Stomach (tissue), 19 donors: ENCODE measurements at places on chromosomes 1 and 21.

DNA sequence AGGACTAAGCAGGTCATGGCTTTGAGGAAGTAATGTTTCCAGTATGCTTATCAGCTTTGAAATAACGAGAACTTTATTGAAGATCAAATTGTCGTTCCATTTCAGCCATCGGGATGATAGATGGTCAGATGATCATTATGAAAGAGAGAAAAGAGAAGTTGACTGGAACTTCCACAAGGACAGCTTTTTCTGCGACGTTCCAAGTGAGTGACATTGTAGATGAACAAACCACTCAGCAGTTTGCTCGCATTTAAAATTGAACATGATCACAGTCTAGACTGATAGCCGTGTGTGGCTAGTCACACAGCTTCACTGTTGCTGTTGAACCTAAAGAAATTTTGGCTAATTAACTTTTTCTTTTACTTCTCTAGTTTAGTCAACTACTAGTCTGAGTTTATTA, 151.1 kb downstream of the TLR5 start:
- no peak for DNase-seq

GRCh38 chr1:233597489-233597901, 16.4 kb upstream of the KCNK1 start:
- no peak for DNase-seq

GRCh38 chr1:194568610-194569009, 1382.2 kb upstream of the B3GALT2 start:
- no peak for DNase-seq

DNA sequence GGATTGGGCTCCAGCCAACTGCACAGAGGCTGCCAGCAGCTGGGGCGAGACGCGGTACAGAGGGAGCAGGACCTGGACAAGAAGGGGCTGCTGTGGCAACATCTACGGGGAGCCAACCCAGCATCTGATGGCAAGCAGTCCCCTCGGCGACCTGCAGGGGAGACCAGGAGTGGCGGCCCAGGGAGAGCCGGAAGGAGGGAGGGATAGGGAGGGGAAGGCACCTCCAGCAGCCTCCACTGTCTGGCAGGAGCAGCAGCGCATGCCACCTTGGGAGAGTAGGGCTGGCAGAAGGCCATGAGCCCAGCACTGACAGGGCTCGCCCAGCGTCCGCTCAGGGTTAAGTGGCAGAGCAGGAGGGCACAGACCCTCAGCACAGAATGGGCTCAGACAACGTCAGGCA, 17.3 kb downstream of the CHD5 start:
- peak; percentile 18 for DNase-seq

DNA sequence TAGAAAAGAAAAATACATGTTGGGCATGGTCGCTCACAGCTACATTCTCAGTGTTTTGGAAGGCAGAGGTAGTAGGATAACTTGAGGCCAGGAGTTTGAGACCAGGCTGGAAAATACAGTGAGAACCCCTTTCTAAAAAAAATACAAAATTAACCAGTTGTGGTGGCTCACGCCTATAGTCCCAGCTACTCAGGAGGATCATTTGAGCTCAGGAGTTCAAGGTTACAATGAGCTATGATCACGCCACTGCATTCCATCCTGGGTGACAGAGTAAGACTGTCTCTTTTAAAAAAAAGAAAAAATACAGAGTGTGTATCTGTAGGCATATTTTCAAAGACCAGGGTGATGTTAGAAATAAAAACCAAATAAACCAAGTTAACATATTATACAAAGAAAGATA, 57.8 kb downstream of the HFM1 start:
- DNase-seq = no peak

- no peak for DNase-seq
Observed at GRCh38 chr1:65069011-65069565, 78.9 kb upstream of the AK4 start.

DNA sequence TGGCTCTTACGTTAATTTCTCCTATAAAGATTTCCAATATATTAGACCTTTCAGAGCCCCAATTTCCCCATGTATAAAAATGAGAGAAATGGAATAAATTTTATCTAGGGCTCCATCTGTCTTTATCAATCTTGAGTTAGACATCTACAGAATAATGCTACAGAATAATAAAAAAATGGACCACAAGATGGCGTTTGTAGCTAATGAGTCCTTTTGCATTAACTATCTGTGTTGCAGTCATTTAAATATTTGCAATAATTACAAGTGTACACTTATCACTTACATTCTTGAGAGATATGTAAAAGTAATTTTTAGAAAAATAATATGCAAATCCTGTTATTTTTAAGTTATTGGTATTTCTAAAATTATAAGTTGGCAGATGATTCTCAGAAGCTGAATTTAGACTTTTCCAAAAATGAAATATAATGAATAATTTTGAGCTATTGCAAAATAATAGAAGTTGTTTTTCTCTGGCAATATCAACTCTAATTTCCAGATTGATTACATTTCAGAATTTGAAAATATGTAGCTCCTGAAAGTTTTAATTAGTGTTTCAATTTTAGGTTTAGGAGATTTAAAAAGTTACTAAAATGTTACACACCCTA, 87.7 kb downstream of the SNX7 start:
- peak; percentile 18 for DNase-seq

DNA sequence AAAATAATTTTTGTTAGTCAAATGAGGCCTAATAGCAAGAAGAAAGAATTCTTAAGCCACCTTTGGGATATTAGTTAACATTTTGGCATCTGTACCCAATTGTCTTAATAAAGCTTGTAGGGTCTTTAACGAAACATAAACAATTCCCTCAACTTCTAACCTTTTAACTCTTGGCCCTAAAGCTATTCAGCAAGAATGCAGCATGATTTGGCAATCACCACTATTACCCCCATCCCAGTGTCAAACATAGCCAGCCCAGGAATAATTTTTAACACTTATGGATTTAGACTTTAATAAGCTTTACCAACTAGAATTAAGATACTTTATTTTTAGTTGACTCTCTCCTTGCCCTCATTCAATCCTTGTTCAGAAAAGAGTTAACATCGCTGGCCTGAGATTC, 2.5 kb upstream of the SLC16A4 start:
- no peak for DNase-seq

- peak; percentile 61 for DNase-seq
Observed at GRCh38 chr21:34351786-34352241, 12.0 kb upstream of the KCNE2 start.

DNA sequence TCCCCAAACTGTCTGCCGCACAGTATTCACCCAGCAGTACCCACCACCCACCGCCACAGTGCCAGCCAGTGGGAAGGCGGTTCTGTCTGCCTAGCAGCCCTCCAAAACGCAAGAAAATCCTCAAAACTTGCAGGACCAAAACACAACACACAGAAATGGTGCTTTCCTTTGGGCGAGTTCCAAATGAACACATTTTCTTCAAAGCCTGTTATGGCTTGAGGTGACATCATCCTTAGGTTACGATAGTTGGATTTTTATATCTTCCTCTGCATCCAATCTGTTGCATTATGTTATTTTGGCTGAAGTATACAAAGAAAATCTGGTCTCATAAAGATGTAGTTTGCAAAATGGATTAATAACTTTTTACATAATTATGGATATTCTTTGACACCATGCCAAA, 8.4 kb upstream of the SPRR3 start:
- no peak for DNase-seq

DNA sequence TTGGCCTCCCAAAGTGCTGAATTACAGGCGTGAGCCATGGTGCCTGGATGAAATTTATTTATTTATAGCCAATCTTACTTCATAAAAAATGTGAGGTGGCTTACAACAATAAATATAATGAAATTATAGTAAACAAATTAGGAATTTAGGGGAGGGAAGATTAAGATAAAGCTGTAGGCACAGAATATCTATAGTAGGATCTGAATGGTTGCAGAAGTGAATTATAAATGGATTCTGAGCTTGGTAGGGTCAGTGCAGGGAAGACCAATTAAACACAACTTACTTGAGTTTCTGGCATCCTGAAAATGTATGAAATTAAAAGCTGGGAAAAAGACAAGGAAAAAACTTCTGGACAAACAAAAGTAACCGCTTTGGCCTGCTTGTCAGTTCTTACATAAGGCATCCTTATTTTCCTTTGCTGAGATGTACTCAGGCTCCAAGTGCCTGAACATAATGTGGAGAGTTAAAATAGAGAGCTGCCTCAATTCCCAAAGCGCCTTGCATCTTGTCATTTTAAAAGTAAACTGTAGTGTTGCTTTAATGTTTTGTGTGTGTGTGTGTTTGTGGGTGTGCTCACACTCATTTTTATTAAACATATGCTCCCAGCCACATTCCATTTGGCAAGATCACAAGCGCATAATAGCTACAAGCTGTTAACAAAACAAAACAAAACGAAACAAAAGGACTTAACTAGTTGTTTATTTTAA, 247.3 kb downstream of the S1PR1 start:
- peak; percentile 66 for DNase-seq

DNA sequence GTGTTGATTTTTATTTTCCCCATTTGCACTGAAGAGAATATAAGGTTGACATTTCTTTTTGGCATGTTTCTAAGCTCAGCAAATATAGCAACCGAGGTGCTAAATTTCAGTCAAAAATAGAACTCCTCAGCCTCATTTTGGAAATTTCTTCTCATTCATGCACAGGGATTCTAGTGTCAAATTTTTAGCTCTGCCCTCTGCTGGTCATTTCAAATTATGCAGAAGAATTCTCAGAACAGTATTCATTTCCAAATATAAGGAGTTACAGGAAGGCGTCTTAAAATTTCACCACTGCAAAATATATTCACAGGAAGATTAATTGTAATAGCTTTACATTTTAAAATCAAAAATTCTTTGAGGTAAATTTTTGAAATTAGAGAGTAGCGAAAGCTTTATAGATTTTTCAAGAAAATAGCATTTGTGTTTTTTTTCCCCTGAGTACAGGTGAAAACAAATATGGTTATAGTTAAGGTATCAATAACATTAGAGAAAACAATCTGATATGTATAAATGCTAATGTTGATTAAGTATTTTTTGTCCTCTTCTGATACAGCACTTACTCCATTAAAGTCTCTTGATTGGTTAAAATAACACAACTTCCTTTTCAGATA, 57.9 kb downstream of the FMN2 start:
- peak; percentile 60 for DNase-seq

DNA sequence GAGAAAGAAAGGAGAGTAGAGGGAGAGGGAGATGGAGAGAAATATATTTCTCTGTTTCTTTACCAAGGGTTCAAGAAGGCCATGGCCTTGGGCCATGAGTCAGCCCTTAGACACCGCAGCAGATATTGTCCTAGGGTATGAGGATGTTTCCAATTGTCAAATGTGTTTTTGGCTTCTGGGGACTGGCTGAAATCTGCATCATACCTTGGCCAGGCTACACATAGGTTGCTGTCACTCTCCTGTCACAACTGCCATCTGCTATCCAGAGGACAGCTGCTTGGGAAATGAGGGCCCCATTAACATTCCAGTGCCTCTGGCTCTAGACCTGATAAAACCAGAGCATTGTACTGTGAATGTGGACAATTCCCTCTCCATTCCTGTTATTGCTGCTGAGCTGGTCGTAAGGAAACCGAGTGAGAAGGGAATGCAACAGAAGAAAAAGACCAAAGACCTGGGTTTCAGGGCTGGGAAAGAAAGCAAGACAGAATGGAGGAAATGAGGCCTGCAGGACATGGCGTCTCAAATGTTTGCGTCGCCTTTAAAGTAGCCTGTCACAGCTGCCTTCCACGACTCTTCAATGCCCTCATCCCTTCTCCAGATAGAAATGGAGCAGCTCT, 8.8 kb upstream of the PIGC start:
- no peak for DNase-seq

- peak; percentile 77 for DNase-seq
Observed at GRCh38 chr1:187264995-187265602, 436.4 kb downstream of the PLA2G4A start.

DNA sequence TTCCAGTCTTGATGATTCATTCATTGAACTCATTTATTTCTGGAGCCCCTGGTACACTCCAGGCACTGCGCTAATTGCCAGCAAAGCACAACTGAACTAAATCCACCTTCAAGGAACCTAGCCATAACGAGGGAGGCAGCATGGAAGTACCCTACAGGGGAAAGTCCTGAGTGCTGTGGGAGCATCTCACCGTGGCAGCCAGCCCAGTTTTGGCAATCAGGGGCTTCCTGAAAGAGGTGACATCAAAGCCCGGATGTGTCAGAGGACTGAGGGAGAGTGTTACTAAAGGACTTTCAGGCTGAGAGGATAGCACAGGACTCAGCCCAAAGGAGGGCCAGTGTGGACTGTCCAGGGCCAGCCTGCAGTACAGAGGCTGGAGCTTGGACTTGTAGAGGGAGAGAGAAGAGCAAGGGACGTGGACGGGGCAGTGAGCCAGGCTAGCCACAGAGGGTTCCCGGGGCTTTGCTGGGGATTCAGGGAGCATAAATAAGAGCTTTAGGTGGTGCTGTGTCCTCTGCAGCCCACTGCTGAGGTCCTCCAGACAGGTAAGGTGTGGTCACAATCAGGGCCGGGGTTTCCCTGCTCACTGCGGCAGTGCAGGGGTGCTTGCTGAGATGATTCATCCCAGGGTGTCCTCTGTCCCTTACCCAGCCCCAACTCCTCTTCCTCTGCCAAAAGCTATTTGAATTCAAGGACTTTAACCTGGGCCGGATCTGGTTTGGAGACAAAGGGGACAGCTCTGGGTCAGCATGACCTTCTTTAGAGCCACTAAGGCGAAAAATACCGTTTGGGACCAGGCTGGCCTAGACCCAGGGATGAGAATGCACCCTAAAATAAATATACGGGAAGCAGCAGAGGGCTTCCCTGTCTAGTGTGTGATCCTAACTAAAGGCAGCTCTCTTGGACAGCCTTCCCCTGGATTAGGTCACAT, 128.3 kb downstream of the EDEM3 start:
- DNase-seq = no peak
